Activated naive CD4-positive, alpha-beta T cell treated with Interleukin-2 at 50 U/mL for 16 hours (primary cell): ENCODE measurements at places on chromosomes 2 and 18.

GRCh38 chr2:23452372-23452771 lies 67.4 kb downstream of the KLHL29 start:
- DNase-seq = no peak

- DNase-seq = no peak
Observed at GRCh38 chr2:85892216-85892944, 3.6 kb upstream of the ST3GAL5 start.

DNA sequence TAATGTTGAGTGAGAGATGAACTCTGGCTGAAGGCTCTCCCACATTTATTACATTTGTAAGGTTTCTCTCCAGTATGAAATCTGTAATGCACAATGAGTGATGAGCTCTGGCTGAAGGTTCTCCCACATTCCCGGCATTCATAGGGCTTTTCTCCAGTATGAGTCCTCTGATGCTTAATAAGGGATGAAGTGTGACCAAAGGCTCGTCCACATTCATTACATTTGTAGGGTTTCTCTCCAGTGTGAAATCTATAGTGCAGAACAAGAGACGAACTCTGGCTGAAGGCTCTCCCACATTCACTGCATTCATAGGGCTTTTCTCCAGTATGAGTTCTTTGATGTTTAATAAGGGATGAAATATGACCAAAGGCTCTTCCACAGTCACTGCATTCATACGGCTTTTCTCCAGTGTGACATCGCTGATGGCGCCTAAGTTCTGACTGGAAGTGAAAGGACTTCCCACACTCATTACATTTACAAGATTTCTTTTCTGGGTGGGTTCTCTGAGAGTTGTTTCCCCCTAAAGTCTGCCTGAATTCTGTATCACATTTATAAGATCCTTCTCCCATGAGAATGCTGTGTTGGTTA lies 10.2 kb downstream of the ZNF514 start:
- no peak for DNase-seq

DNA sequence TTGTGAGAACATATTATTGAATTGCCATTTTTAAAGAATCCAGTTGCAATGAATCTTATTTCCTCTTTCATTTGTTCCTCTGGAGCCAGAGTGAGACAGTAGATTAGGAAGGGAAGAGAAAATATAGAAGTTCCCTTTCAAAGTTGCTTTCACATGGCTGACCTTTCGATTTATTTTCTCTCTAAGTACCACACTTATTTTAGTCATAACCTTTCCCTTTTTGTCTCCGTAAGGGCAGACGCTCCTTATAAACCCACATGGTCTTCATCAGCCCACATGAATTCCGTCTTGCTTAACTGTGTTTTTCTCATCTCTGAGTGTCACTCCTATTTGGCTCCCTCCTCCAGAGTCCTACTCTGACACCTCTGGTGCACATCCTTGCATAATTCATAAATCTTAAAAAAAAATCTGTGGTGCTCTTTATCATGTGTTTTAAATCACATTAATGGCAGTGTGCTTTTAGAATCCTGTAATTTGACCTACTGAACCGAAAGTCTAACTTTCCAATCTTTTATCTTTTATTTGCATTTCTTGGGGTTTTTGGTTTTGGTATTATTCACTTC lies 38.5 kb upstream of the ZNF396 start:
- no peak for DNase-seq

GRCh38 chr18:33115917-33116316 lies 324.6 kb downstream of the CCDC178 start:
- no peak for DNase-seq

DNA sequence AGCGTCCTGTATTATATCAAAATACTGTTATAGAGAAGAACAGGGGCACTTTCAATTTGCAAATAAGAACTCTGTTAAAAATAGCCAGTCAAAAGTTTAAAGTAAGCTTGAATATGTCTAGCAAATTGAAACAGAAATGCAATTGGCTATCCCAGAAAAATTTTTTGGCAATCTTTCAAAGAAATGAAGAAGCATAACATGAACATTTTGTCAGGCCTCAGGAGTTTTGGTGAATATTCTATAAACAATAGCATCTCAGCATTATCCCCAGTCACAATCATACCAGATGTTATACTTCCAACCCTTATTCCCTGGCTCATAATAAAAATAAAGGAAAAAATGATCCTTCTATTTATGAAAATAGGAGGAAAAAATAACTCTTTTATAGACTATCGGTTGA lies 252.4 kb downstream of the GRB14 start:
- DNase-seq = no peak

GRCh38 chr18:68178921-68179320 lies 536.0 kb downstream of the TMX3 start:
- DNase-seq = no peak

GRCh38 chr2:1744151-1744445 lies 217 bp downstream of the PXDN start:
- DNase-seq = no peak

GRCh38 chr18:77530732-77531131 lies 281.1 kb downstream of the GALR1 start:
- DNase-seq = no peak

DNA sequence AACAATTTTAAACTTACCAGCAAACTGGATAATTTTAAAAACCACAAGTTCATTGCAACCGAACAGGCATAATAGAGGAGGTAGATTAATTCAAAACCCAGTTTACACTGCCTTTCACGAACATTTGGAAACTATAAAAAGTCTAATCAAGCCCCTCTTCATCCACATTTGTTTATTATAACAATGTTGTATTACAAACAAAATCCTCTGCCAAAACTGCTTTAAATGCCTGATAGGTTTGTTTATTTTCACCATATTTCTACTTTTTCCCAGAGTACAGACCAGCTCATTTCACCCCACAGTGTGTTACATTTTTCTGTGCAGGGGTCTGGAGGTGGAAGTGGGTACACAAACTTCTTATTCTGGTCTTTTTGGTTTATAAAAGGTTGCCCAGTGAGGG lies 184.2 kb downstream of the OSR1 start:
- no peak for DNase-seq
